Caki2 (cell line): ENCODE measurements at places on chromosomes 16 and 17. TPM values are rescaled to one million over a fixed set of nuclear protein-coding genes. Genes with fewer than 3 reads are reported as not detected.

The GPRC5C gene
- total RNA-seq: 328 and 424 TPM in 2 replicates

The SLC38A8 gene
- total RNA-seq: not detected in 2 replicates

The WNK4 gene
- total RNA-seq: not detected in 2 replicates

The AXIN2 gene
- total RNA-seq: not detected in 2 replicates

The RHBDF1 gene
- total RNA-seq: 11.8 and 19.5 TPM in 2 replicates

The NOS2 gene
- 1.2 TPM in 1 of 2 replicates, not detected in the other for total RNA-seq

The CRYM gene
- 10.7 and 20.5 TPM in 2 replicates for total RNA-seq

The MT1B gene
- not detected in 2 replicates for total RNA-seq

The TPPP3 gene
- total RNA-seq: 4.6 and 22.3 TPM in 2 replicates

The SLC16A13 gene
- 3.7 and 8.6 TPM in 2 replicates for total RNA-seq

The NT5C gene
- 135 and 304 TPM in 2 replicates for total RNA-seq

The C17orf100 gene
- 5.7 and 6.4 TPM in 2 replicates for total RNA-seq

The CCDC154 gene
- not detected in 2 replicates for total RNA-seq

The HOXB9 gene
- total RNA-seq: 0.84 and 2.1 TPM in 2 replicates
